ENCODE measurements at places on chromosomes 5 and 9. TPM values are rescaled to one million over a fixed set of nuclear protein-coding genes. Genes with fewer than 3 reads are reported as not detected.
A peak's percentile ranks its signal among the peaks of the same experiment; 100 is the strongest.

C8G gene
- not detected for total RNA-seq

DNA sequence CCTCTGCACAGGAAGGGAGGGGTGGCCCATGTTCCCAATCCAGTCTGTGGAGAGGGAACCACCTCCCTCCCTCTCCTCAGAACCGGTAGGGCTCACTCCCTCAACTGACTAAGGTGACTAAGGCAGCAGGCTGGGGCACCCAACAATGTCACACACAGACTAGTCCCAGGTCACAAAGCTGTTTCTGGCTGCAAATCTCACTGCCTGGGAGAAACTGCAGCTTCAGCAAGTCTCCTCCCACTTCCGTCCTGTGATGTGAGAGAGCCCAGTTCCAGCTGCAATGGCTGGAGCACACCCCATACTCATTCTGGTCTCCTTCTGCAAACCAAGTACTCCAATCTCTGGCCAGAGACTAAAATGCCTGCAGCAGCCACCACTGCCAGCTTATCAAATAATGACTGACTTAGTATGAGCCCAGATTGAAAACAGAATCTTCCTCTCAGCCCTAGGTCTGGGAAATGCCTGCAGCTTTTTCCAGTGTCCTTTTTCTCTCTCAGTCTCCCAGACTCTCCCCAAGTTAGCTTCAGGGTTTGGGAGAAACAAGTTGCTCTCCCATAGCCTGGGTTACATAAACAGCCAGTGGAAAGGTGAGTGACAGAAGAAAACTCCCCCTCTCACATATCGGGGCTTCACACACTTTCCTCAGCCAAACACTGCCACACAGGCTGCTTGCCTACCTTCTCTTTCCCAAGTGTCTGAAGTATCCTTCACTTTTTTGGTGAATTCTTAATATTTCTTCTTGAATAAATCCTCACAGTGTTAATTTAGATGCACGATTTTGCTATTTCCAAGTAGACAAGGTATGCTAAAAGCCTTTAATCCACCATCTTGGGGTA, 247.4 kb upstream of the RASA1 start:
- H3K4me3 ChIP-seq: no peak overlapping the region
- H3K27ac ChIP-seq: no peak overlapping the region
- DNase-seq: no peak
- no peaks in the 10 kb centered on the region for H3K36me3 ChIP-seq
- no peaks in the 10 kb centered on the region for H3K27me3 ChIP-seq
- H3K4me1 ChIP-seq: peaks cover 22% of the 10 kb centered on the region

GRCh38 chr5:37400501-37400900, 21.4 kb downstream of the WDR70 start:
- no peaks in the 10 kb centered on the region for H3K27me3 ChIP-seq
- H3K4me1 ChIP-seq: peaks cover 6% of the 10 kb centered on the region
- DNase-seq: no peak
- H3K4me3 ChIP-seq: no peak overlapping the region
- H3K36me3 ChIP-seq: no peaks in the 10 kb centered on the region

MPDZ gene
- 43.1 TPM for total RNA-seq

TAF11L4 gene
- total RNA-seq: not detected

- H3K27me3 ChIP-seq: no peaks in the 10 kb centered on the region
- no peaks in the 10 kb centered on the region for H3K36me3 ChIP-seq
- no peak overlapping the region for H3K4me3 ChIP-seq
- no peak for DNase-seq
- H3K4me1 ChIP-seq: no peaks in the 10 kb centered on the region
These were observed 922.0 kb downstream of the CDH12 start for GRCh38 chr5:21931116-21931515.

DNA sequence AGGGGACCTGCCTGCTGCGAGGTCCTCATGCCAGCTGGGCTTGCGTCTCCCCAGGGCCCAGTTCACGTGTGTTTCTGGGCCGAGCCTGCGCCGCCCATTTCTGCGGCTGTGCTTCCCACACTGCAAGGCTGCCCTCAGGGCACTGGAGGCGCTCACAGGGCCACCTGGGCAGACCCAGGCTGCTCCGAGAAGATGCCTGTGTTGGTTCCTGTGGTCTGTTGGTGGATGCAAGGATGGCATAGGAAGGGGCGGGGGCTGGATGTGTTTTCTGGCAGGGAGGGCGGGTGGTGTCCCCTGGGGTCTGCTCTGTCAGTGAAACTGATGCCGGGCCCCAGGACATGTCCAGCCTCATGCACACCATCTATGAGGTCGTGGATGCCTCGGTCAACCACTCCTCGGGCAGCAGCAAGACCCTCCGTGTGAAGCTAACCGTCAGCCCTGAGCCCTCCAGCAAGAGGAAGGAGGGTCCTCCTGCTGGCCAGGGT, 25.9 kb downstream of the NKD2 start:
- H3K4me1 ChIP-seq: no peaks in the 10 kb centered on the region
- no peak overlapping the region for H3K27ac ChIP-seq
- H3K36me3 ChIP-seq: no peaks in the 10 kb centered on the region
- DNase-seq: no peak

DNA sequence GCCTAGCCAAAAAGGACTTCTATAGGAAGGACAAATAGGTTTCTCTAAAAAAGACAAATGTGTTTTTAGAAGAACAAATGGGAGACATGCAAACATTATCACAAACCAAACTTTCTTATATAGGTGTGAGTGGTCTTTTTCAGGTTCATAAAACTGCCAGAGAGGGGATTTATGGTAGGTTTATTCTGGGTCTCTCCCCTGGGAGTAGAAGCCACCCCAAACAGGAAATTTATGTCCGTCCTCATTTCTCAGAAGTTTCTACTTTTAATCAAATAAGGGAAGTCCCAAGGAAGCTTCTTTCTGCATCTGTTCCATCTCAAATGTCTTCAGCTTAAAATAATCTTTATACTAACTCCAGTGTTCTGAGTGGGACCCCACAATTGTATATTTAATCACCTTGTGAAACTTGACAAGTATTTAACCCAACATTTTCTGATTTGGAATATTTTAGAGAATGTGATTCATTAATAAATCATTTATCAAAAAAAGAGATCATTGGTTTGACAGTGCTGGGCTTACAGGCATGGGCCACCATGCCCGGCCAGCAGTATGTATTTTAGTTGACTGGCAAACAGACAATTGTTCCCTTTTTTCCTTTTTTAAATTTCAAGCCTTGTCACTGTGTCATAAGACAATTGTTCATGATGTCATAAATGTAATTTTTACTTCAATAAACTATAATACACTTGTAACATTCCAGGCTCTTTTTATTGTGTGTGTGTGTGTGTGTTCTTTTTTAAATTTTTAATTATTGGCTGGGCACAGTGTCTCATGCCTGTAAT, 44.6 kb upstream of the GLDC start:
- DNase-seq: no peak
- no peaks in the 10 kb centered on the region for H3K27me3 ChIP-seq
- H3K27ac ChIP-seq: no peak overlapping the region
- peaks cover 19% of the 10 kb centered on the region for H3K4me1 ChIP-seq
- H3K36me3 ChIP-seq: no peaks in the 10 kb centered on the region

GRCh38 chr5:91607675-91608074, 224.6 kb upstream of the ARRDC3 start:
- no peaks in the 10 kb centered on the region for H3K27me3 ChIP-seq
- H3K4me1 ChIP-seq: no peaks in the 10 kb centered on the region

GPX8 gene
- 64.4 TPM for total RNA-seq

- H3K27me3 ChIP-seq: no peaks in the 10 kb centered on the region
- no peaks in the 10 kb centered on the region for H3K36me3 ChIP-seq
- no peak for DNase-seq
- H3K4me3 ChIP-seq: no peak overlapping the region
- no peak overlapping the region for H3K27ac ChIP-seq
These were observed 13.2 kb downstream of the ANGPTL2 start for GRCh38 chr9:127109212-127109711.

DNA sequence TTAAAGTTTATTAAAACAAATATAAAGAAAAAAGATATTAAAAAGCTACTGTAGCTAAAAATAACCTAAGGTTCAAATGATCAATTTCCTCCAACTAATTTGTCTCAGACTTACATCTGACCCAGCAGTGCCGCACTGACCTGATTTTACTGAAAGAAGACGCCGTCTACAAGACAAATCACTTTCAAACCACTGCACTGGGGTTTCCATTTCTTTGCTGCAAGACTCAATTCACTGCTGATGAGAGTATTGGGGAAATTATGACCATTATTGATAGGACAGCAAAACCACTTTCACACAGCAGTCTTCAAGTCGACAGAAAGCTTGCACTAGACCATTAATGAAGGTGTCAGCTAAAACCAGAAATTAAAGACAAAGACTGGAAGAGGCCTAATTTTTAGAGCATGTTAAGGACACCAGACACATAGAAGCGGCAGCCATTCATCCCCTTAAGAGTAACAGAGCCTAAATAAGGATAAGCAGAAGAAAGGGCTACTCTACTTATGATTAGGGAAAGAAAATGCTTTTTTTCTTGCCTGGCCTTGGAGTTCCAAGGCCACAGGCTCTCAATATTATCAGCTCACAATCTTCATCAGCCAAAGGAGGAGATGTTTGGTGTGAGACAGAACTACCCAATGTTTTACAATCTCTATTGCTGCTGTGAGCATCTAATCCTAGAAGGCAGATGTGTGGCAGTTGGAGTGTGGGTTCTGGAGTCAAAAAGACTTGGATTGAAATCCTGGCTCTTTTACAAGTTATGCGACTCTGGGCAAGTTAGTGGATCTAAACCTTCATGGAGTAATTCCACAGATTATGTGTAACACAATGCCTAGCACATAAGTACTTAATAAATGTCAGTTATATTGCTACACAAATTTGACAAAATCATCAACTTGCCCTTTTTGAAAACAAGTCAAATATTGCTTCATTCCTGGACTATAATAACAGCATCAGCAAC, 190.7 kb downstream of the MAPKAP1 start:
- no peak for DNase-seq
- no peaks in the 10 kb centered on the region for H3K27me3 ChIP-seq
- H3K4me1 ChIP-seq: peaks cover 42% of the 10 kb centered on the region
- H3K36me3 ChIP-seq: no peaks in the 10 kb centered on the region
- H3K27ac ChIP-seq: peak overlapping the region; percentile 21

- H3K27ac ChIP-seq: no peak overlapping the region
- no peaks in the 10 kb centered on the region for H3K36me3 ChIP-seq
- no peak for DNase-seq
- H3K4me1 ChIP-seq: no peaks in the 10 kb centered on the region
- H3K4me3 ChIP-seq: no peak overlapping the region
These were observed 94.0 kb downstream of the COL5A1 start for GRCh38 chr9:134735441-134736175.
